ENCODE measurements at places on chromosomes 3 and 15.

DNA sequence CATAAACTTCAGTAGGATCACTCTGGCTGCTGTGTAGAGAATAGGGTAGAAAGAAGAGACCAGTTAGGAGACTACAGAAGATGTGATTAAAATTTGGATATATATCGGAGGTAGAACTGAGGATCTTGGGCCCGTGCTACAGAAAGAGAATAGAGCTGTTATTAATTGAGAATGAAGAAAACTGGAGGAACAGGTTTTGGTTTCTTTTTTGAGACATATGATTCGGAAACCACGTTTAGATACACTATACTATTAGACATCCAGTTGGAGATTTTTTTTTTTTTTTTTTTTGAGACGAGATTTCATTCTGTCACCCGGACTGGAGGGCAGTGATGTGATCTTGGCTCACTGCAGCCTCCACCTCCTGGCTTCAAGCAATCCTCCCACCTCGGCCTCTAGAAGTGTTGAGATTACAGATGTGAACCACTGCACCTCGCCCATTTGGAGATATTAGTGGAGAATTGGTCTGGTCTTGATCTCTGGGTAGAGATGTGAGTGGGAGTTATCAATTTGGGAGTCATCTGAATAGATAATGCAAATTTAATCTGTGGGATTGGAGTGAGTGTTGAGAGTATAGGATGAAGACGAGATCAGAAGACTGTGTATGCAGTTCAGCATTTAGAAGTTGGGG, 50.9 kb downstream of the TCF12 start:
- DNase-seq: no peak

- no peak for DNase-seq
These were observed 72.2 kb downstream of the DZIP3 start for GRCh38 chr3:108661699-108662098.

- DNase-seq: no peak
These were observed 91.3 kb downstream of the ARNT2 start for GRCh38 chr15:80495401-80495942.

GRCh38 chr3:31105438-31106077, 211.1 kb upstream of the GADL1 start:
- DNase-seq: no peak

GRCh38 chr3:152076148-152076547, 192.6 kb upstream of the MBNL1 start:
- no peak for DNase-seq

DNA sequence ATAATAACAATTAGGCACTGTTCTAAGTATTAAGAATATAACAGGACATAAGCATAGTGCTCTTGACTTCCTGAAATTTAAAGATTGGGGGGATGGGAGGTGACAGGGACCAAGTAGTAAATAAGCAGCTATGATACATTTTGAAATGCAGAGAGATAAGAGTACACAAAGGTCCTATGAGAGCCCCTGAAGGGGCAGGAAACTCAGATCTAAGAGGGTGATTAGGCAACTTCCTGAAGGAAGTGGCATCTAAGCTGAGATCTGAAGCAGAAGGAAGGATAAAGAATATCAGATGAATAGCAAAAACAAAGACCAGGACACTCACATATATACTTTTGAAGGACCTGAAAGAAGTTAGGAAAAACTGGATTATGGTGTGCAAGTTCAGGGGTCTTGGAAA, 415.2 kb upstream of the FRG2C start:
- no peak for DNase-seq

DNA sequence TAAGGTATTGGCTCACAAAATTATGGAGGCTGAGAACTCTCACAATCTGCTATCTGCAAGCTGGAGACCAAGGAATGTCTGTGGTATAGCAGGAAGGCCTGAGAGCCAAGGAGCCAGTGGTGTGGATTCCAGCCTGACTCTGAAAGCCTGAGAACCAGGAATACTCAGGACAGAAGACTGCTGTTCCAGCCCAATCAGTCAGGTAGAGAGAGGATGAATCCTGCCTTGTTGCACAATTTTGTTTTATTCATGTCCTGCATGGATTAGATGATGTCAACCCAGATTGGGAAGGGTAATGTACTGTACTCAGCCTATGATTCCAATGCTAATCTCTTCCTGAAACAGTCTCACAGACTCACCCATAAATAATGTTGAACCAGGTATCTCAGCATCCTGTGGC, 312.4 kb upstream of the KCNMB2 start:
- no peak for DNase-seq

- no peak for DNase-seq
These were observed 36.7 kb upstream of the CTDSPL start for GRCh38 chr3:37824954-37825328.

DNA sequence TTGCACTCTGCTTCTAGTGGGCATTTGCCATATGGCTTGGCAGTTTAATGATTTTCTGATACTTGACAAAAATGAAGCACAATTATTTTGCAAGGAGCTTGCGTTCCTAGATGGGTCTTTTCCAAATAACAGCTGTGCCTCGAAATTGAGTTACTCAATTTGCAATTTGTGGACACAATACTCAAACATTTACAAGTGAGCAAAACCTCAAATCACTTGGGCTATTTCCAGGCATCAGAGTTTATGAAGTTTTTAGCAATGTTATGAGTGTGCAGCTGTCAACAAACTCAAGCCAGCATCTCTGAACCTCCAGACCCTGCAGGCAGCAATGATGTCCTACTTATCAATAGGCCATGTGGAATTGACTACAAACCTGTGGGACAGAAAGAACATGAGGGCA, 41.3 kb downstream of the NMNAT3 start:
- DNase-seq: no peak

DNA sequence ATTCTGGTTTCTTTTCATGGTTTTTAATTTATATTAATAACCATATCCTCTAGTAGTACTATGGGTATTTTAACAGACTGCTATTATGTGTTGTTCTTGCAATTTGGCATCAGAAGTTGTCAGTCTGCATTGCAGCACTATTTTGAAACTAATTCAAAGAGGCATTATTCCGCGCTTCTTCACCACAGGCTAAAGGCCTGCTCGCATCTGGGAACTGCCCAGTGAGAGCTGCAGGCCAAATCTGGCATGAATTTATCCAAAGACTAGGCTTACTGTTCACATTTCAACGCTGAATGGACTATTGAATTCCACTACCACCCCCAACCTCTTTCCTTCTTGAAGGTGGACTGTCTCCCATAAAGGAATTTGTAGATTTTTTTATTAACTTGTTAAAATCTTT, 310.4 kb upstream of the NR2F2 start:
- no peak for DNase-seq

DNA sequence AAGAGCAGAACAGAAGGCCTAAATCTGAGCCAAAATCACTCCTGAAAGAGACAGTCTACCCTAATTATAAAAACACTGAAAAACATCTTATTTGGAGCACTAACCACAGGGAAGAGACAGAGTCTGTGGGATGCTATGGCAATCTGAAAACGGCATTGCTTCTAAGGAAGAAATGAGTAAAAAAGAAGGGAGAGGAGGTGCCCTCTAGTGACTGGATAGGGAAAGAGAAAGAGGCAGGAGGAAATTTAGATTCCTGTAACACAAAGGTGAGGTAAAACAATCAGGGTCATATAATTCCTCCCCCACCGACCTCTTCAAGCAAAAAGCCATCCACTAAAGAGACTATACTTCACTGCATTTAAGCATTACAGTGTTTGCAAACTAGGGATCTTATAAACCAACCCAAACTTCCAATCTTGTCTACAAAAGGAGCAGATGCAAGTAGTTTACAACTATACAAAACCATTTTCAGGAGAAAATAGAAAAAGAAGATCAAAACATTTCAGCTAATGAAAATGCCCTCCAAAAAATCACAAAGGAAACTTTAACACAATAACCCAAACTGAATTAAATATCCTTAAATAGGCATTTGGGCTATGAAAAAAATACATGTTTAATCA, 32.6 kb downstream of the HACD2 start:
- DNase-seq: no peak

GRCh38 chr3:79018671-79019136, 749.1 kb downstream of the ROBO1 start:
- DNase-seq: no peak

DNA sequence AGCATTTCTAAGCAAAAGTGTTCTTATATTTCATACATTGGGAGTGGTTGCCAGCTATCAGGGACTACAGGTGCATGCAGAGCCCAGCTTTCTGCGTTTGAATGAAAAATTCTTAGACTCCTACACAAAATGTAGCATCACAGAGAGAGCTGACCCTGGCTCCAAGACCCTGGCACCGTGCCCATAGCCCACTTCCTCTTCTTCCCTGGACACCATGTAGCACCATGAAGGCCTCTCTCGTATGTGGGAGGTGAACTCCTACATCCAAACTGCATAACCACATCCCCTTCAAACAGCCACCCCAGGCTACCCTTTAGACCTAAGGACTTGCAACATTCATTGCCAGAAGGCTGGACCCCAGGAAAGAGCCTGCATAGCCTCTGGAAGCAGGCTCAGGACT, 35.8 kb upstream of the ATOSA start:
- DNase-seq: no peak

- DNase-seq: no peak
These were observed 14.2 kb upstream of the ST6GAL1 start for GRCh38 chr3:186915806-186916796.

Data from T-helper 22 cell (primary cell).